ENCODE measurements at places on chromosomes 1 and 21.

- no peak for DNase-seq
Measured at GRCh38 chr1:160797861-160798273, 1.9 kb downstream of the LY9 start.

GRCh38 chr1:109919303-109919702, 8.7 kb downstream of the CSF1 start:
- DNase-seq = no peak

DNA sequence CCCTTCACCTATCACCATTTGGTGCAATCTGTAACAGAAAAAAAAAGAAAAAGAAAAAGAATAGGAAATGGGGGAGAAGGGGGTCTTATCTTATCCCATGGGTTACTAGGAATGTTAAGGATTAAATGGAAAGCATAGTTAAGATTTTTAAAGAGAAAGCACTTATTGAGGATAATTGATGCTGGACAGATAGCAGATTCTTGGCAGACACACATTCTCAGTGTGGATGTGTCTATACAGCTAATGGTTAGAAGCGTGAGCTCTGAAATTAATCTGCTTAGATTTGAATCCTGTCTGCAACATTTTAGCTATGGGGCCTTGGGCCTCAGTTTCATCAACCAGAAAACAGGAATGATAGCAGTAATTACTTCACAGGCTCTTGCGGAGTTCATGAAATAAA, 67.1 kb downstream of the SSBP3 start:
- no peak for DNase-seq

GRCh38 chr1:4179914-4180735, 280.1 kb upstream of the C1orf174 start:
- DNase-seq = no peak

DNA sequence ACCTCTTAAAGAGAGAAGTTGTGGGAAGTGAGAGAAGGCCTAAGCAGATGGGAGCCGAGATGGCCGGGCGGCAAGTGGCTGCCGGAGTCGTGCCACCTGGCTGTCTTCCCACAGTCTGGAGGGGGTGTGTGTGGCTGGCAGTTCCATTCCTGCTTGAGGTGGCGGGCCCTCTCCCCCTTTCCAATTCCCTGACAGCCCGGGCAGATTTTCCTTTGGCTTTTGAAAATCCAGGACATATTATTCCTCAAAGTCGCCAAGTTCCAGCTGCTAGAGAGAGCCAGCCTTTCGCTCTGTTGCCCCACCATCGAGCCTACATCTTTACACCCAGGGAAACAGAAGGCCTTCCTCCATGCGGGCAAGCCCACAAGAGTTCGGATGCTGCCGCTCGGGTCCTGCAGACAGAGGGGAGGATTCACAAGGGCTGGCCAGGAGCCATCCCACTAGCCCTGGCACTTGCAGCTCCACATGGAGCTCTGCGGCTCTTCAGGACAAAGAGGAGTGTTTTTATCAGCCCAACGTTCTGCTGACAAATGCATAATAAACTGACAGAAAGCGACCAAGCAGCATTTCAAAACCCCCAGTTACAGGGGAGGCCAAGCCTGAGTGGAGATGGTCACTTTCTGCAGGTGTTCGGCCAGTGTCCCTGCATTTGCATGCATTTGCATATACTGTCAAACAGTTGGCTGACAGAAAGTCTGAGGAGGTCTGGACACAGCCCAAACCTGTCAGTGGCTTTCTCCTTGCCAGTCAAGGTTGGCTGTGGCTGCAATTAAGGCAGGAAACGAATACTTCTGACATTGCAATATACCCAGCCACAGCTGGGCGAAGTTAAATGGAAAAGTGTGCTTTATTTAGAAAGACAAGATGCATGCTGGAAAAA, 45.9 kb downstream of the OLIG1 start:
- no peak for DNase-seq

DNA sequence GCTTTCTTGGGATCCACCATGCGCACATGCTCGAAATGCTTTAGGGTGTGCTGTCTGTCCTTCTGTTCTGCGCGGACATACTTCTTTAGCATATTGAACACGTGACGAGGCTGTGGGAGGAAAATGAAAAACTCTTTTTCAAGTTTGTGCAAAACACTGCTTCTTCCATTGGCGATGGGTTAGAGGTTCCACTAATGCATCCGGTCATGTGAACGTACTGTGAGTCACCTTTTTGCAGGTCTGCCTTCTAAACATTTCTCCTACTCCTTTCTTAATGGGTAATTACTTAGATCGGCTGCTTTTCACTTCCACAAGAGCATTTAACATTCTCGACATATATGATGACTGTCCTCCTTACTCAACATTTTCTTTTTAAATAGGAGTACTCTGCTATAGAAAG, 214.9 kb downstream of the APP start:
- DNase-seq = no peak

- no peak for DNase-seq
Measured at GRCh38 chr1:21553116-21553926, 44.1 kb downstream of the ALPL start.

DNA sequence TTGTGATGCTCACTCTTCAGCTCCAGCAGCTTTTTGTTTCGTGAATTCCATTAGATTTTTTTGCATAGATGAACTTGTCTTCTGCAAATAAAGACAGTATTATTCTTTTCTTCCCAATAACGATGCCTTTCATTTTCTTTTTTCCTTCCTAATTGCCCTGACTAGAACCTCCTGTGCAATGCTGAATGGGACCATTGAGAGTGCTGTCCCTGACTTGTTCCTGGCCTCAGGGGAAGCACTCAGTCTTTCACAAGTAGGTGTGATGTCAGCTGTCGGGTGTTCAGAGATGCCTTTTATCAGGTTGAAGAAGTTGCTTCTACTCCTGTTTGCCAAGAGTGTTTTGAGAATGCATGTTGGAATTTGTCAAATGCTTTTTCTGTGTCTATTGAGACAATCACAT, 64.3 kb upstream of the ADARB1 start:
- no peak for DNase-seq

DNA sequence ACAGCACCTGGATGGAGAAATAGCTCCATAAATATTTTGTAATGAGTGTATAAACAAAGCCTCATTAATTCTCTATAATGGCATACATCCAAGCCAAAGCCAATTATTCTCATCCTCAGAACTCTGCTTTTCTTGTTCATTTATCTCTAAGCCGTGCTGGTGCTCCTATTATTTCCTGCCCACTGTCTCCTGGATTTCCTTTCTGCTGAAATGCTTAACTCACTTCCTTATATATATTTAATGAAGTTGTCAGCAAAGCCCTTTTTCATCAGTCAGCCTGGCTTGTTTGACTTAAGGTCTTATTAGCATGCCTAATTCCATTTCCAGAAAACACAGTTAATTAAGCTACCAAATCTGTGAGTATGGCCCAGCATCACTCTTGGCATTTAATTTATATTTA, 93.4 kb downstream of the SLC25A24 start:
- no peak for DNase-seq

DNA sequence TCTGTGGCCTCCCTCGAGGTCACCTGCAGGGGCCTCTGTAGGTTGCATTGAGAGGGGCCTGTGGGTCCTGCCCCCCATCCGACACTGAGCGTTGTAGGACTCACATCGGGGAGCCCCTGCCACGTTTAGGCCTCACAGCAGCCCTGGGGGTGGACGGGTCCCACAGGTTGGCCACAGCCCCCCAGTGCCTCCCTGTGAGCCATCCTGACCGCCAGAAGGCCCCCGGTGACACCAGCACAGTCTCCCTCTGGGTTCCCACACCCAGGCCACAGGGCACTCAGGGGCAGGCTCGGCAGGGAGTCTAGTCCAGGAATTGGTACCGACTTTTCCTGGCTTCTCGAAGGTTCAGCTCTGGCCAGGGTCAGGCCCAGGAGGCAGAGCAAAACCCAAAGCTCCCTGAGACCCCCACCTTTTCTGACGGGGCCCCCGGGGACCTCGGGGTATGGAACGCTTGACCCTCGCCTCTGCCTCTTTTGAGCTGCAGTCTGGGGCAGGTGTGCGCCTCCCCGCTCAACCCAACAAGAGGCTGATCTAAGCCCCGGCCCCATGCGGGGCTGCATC, 13.9 kb upstream of the POFUT2 start:
- DNase-seq = peak; percentile 15

DNA sequence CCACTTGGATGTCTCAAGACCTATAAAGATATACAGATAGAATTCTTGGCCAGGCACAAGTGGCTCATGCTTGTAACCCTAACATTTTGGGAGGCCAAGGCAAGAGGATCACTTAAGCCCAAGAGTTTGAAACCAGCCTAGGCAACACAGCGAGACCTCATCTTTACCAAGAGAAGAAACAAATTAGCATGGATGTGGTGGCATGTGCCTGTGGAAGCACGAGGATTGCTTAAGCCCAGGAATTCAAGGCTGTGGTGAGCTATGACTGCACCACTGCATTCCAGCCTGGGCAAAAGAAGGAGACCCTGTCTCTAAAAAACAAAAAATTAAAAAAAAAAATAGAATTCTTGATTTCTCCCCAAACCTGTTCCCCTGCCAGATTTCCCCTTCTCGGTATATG, 8.3 kb downstream of the ASAP3 start:
- no peak for DNase-seq

- DNase-seq = no peak
Measured at GRCh38 chr1:236141447-236142252, 689 bp upstream of the GPR137B start.

DNA sequence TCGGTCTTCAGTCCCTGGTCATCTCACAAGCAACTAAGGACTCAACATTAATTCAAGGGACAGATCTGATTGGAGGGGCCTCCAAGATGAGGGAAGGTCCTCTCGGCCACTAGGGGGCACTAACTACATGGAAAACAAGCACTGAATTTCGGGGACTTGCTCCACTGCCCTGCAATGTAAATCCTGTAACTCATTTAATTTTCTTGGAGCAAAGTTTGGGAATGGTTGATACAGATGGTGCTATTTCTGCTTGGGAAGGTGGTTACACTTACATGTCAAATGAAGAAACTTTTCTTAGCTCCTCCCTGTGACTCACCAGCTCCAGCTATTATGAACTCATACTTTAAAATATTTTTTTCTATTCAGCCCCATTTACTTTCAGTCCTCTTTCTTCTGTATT, 97.4 kb upstream of the KCNJ15 start:
- DNase-seq = peak; percentile 21

- no peak for DNase-seq
Measured at GRCh38 chr21:25298512-25299491, 308.5 kb downstream of the MRPL39 start.

- DNase-seq = no peak
Measured at GRCh38 chr1:55997536-55997935, 581.8 kb downstream of the PLPP3 start.

DNA sequence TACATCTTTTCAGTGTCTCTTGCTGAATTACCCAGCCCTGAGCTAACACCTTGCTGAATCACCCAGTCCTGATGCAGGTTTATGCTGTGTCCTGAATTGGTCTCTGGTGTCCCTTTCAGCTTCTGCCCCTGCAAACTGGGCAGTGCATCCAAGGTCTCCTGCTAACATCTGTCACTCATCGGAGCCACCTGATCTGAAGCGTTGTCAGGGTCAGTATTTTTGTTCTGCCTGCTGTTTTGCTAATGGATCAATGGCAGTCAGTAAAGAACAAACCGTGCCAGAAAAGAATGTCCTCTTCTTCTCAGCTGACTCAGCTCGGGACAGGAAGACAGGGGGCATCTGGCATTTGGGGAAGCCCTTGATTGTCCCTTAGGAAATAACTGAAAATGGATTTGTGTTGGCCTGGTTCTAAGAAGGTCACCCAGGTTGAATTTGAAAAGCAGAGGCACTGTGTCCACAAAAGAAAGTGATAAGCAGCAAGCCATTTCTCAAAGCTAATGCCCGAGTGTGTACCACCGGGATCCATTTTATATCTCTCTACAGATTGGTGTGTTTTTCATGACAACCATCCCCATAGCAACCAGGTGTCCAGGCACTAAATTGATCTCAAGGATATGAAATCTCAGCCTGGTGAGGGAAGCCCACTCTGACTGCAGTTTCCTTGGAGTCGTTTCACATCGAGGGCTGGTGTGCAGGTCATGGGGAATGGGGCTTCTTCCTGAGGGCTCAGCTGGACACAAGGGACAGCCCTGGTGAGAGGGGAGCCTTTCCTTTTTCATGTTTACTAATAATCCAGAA, 109.7 kb upstream of the IRF2BP2 start:
- DNase-seq = no peak

DNA sequence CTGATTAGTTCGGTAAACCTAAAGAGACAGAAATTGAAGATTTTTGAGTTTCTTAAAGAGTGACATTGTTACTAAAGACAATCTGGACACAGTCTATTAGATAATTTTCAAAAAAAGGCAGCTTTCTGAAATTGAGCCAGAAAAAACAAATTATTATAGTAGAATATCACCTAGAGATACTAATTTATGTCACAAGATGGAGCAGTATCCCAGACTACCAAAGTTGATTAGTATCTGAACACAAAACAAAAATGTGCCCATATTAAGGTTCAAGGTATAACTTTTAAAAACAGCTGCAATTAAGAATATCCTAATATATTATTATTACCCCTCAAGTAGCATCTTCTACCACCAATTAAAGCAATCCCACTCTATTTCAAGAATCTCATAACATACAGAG, 40.5 kb upstream of the SYT2 start:
- no peak for DNase-seq

DNA sequence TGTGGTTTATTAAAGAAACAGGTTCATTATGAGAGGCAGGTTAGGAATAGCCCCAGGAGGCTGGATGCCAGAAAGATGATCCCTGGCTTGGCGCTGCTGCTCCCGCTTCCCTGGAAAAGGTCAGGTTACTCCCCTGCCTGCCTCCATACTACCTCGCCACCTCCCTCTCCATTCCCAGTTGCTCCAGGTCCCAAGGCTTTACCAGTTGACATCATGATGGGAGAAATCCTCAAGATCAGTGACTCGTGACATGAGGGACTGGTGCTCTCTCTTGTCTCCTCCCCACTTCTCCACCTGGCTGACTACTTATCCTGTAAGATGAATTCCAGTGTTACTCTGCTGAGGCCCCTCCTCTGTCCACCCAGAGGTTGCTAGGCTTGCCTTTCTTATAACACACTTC, 19.7 kb downstream of the VASH2 start:
- DNase-seq = no peak

DNA sequence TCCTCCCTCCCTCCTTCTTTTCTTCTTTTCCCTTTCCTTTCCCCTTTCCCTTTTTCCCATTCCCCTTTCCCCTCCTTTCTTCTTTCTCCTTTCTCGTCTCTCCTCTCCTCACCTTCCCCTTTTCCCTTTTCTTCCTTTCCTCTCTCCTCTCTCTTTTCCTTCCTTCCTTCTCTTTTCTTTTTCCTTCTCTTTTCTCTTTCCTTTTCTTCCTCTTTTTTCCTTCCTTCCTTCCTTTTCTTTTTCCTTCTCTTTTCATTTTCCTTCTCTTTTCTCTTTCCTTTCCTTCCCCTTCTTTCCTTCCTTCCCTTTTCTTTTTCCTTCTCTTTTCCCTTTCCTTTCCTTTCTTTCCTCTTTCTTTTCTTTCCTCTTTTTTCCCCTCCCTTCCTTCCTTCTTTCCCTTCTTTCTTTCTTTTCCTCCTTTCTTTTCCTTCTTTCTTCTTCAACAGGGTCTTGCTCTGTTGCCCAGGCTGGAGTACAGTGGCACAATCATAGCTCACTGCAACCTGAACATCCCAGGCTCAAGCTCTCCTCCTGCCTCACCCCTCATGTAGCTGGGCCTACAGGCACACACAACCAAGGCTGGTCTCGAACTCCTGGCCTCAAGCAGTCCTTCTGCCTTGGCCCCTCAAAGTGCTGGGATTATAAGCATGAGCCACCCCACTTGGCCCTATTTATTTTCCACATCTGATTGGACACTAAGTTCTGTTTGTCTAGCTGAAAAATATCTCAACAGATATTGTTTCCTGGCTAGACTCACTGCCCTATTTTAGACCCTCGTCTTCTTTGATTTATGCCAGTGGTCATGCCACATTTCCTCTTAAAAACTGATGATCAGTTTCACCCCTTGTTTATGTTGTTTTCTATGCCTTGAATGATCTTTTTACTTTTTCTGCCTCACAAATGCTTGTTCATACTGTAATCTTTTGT, 57.1 kb upstream of the MACF1 start:
- no peak for DNase-seq
